ENCODE measurements at places on chromosomes 11 and 22. TPM values are rescaled to one million over a fixed set of nuclear protein-coding genes. Genes with fewer than 3 reads are reported as not detected.

The MFNG gene
- 0.28 TPM for total RNA-seq

The VSIG10L2 gene
- total RNA-seq = not detected

The KLHL35 gene
- total RNA-seq = 2.9 TPM

The SMC1B gene
- not detected for total RNA-seq

The API5 gene
- 105 TPM for total RNA-seq

The MRPL21 gene
- total RNA-seq = 32.8 TPM

The KRTAP5-11 gene
- not detected for total RNA-seq

The ANKK1 gene
- not detected for total RNA-seq

The WNT11 gene
- total RNA-seq = 0.37 TPM

The TRPM5 gene
- total RNA-seq = not detected

The CDCA5 gene
- total RNA-seq = 6.0 TPM

The PRPF19 gene
- total RNA-seq = 50.1 TPM

The MMP8 gene
- total RNA-seq = 1.5 TPM

The OR4A16 gene
- total RNA-seq = not detected

The TREH gene
- total RNA-seq = not detected

The OR2AT4 gene
- total RNA-seq = not detected

The SLC37A2 gene
- total RNA-seq = 0.30 TPM

The PIH1D2 gene
- total RNA-seq = 1.2 TPM

The BUD13 gene
- total RNA-seq = 9.5 TPM

The TRIM21 gene
- 10.7 TPM for total RNA-seq

The VPREB1 gene
- not detected for total RNA-seq

The H19 gene
- 4.6 TPM for total RNA-seq

The GAL3ST1 gene
- total RNA-seq = 0.18 TPM

The NEAT1 gene
- 241 TPM for total RNA-seq

The RAC2 gene
- total RNA-seq = 16.2 TPM

The USP2 gene
- total RNA-seq = 0.88 TPM

The SLC43A3 gene
- total RNA-seq = 49.6 TPM

The VPREB3 gene
- not detected for total RNA-seq

The C11orf91 gene
- total RNA-seq = not detected

The GAS2 gene
- total RNA-seq = 1.5 TPM

The DSCAML1 gene
- total RNA-seq = not detected

The TSGA10IP gene
- not detected for total RNA-seq

The GTSE1 gene
- total RNA-seq = 0.59 TPM

The SYNGR1 gene
- total RNA-seq = 4.7 TPM

The PRR33 gene
- not detected for total RNA-seq

The MS4A4E gene
- not detected for total RNA-seq

The CASP5 gene
- not detected for total RNA-seq

The VSIG2 gene
- not detected for total RNA-seq

The OR10D3 gene
- not detected for total RNA-seq

The OR51B4 gene
- not detected for total RNA-seq

The ELFN2 gene
- 0.59 TPM for total RNA-seq

The CADM1 gene
- 8.4 TPM for total RNA-seq

The MYOD1 gene
- not detected for total RNA-seq

The C11orf52 gene
- not detected for total RNA-seq

The IL18 gene
- 0.37 TPM for total RNA-seq

The CRYBB2 gene
- total RNA-seq = not detected

The TSPAN18 gene
- total RNA-seq = 0.30 TPM

The FERMT3 gene
- 0.30 TPM for total RNA-seq

The FAM111B gene
- 0.89 TPM for total RNA-seq

The KDELR3 gene
- total RNA-seq = 218 TPM

The OR2D2 gene
- 0.78 TPM for total RNA-seq

The GDPD4 gene
- total RNA-seq = 0.69 TPM

The OR51B5 gene
- total RNA-seq = 0.30 TPM

The CABP4 gene
- not detected for total RNA-seq

The BIRC3 gene
- 9.0 TPM for total RNA-seq

The ARHGAP8 gene
- not detected for total RNA-seq
